NCI-H460 (cell line): ENCODE measurements at places on chromosomes 5 and 9.

- DNase-seq, result no peak
Measured at GRCh38 chr9:91138760-91139159, 223.0 kb downstream of the AUH start.

- no peak for DNase-seq
Measured at GRCh38 chr5:122736086-122736845, 38.6 kb upstream of the SNX2 start.

- no peak for DNase-seq
Measured at GRCh38 chr5:67021521-67021920, 175.1 kb downstream of the CD180 start.

DNA sequence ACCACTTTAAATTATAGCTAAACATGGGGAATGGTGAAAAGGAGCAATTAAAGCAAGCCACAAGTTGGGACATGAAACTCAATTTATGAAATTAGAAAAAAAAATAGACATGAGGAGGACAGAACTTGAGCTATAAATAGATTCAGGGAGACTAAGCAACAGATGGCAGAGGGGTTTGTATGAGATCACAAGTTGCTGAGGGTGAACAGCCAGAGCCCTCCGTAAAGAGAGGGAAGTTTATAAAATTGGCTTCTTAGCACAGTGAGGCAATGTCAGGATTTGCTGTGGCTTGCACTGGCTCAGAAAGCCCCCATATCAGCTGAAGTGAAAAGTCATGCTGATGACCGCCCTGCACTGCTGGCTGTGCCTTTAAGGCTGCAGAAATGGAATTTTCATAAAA lies 443.4 kb upstream of the CD180 start:
- no peak for DNase-seq

GRCh38 chr5:30802961-30803705 lies 390.4 kb upstream of the CDH6 start:
- no peak for DNase-seq

- DNase-seq, result no peak
Measured at GRCh38 chr5:92268343-92268742, 885.2 kb upstream of the ARRDC3 start.

DNA sequence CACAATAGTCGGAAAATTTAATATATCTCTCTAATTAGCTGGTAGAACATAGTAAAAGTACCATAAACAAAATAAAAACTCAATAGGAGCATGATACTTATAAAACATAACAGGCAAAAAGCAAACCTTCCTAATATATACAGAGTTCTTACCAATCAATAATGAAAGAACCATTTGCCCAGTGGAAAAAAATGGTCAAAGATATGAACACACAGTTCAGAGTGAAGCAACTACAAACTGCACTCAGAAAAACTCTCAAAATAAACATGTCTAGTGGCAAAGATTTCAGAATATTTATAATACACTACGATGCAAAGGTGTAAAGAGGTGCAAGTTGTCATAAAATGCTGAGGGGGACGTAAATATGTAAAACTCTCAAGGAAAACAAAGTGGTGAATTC lies 576.2 kb upstream of the CTNND2 start:
- DNase-seq, result no peak
